ENCODE measurements at places on chromosomes 7 and 10.

- DNase-seq: peak; percentile 39
Observed at GRCh38 chr10:95694665-95695064, 938 bp upstream of the TCTN3 start.

DNA sequence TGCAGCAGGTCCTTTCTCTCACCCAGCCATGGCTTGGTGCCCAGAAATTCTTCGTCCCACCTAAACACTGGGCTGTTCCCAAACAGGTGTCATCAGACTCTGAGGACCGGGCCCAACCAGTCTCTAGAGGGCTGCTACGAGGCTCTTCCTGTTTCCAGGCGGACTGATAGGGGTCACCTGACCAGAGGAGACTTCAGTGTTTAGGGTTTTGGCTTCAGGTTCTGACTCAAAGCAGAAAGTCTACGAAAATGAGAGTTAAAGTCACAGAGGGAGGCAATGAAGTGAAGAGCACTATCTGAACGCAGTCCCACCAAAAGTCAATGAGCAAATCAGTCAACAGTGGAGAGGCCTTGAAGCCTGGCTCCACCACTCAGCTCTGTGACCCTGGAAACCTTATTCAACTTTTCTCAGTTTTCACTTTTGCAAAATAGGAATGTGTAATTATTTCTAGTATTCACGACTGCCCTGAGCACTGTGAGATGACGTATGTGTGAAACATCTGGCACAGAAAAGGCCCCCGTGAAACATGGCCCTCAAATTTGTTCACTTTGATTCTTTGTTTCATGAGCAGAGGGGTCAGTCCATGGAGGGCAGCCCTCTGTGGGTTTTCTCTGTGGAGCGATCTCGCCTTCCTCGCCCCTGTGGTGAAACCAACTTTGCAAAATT lies 189.9 kb upstream of the PDE1C start:
- no peak for DNase-seq

GRCh38 chr10:9222917-9223316 lies 1168.4 kb downstream of the GATA3 start:
- DNase-seq: no peak

- DNase-seq: no peak
Observed at GRCh38 chr10:131825150-131825848, 75.5 kb upstream of the PPP2R2D start.

DNA sequence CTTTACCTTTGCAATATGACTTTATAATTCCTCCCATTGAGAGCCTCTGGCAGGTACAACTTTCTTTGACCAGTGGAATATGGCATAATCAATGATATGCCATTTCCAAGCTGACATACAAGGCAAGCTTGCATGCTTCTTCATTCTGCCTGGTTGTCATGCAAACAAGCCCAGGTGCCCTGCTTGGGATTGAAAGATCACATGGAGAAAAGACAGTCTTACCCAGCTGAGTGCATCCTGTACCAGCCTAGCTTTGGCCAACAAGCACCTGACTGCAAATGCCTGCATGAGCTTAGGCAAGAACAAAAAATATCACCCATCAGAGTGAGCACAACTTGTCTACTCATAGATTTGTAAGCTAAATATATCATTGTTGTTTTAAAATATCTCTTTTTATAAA lies 82.9 kb upstream of the KCND2 start:
- DNase-seq: no peak

DNA sequence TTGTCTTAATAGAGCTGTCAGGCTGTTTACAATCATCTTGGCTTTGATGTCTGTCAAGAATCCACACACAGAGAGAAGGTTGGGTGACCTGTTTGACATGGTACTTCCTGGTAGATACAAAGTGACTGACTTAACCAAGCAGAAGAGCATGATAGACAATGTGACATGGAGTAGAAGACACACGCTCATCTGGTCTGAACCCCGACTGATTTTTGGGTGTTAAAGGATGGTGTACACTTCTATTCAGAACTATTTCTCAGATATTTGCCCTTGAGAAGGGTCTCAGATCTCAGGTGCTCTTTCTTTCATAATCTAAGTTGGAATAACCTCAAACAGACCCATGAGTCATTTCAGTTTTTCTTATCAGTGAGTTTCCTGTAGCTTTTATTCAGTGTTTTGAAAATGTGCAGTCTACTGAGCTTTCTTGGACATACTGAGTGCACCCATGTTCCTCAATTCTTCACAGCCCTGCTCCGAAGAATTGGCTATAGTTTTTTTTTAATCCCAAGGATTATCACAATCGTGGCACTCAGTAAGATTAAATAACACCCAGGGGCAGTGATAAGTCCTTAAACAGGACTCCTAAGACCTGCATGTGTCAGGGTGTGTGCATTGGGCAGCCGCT lies 46.4 kb upstream of the NXPH1 start:
- DNase-seq: no peak

- no peak for DNase-seq
Observed at GRCh38 chr10:5589661-5590511, 65.1 kb downstream of the CALML3 start.

- no peak for DNase-seq
Observed at GRCh38 chr10:44853148-44853734, 57.9 kb upstream of the TMEM72 start.

- DNase-seq: no peak
Observed at GRCh38 chr10:25505466-25505865, 330.7 kb downstream of the GPR158 start.

DNA sequence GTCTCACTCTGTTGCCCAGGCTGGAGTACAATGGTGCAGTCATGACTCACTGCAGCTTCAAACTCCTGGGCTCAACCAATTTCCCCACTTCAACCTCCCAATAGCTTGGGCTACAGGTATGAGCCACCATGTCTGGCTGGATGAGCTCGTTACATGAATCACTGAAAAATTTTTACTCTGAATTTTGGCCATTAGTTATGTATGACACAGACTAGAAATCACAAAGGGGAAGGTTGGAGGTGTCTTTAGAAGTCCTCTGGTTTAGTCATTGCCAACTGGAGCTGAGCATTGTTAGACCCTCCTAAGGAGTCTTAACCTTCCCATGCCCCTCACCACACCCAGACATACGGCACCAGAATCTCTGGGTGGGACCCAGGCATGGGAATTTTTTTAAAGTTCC lies 34.7 kb downstream of the SVIL start:
- no peak for DNase-seq

- DNase-seq: no peak
Observed at GRCh38 chr10:116049158-116049973, 223.6 kb downstream of the GFRA1 start.

DNA sequence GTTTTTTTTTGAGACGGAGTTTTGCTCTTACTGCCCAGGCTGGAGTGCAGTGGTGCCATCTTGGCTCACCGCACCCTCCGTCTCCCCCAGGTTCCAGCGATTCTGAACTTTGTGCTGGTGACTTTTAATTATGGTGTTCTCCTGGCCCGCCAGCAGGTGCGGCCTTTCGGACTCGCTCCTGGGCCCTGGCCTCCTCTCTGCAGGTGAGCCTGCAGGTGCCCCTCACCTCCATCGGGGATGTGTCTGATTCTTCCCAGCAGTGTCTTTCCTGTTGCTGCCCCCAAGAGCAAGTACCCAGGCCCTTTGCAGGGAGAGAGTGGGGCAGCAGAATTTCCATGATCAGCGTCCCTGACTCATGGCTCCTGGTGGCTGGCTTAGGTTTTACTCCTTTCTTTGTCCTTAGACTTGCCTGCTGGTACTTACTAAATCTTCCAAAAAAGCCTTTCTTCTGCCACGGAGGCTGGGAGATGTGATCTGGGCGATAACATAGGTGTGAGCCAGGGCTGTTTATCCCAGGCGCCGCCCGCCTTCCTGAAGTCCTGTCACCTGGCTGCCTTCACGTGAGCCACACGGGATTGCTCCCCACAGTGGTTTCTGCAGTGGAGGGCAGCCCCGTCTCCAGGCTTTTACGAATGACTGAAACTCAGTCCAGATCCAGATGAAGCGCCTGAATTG lies 10.7 kb downstream of the WIPI2 start:
- no peak for DNase-seq

DNA sequence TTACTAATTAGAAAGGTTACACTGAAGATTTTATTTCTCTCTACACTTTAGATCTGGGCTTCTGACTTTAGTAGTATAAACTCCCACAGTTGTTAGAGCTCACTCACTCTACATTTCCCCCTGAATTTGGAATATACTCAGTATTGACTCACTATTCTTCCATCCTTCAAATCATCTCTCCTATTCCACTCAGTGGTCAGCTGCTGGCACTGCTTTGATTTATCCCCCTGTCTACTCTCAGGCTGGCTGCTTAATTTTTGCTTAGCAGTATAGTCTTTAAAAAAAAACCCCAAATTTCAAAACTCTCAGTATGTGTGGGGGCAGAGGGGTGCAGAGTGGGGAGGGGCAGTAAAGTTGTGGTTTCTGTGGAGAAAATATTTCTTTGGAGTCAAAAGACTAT lies 68.9 kb downstream of the CDK6 start:
- DNase-seq: no peak

GRCh38 chr10:125233726-125234125 lies 73.4 kb upstream of the CTBP2 start:
- no peak for DNase-seq

GRCh38 chr7:128209229-128210035 lies 31.6 kb upstream of the LEP start:
- DNase-seq: peak; percentile 73

- no peak for DNase-seq
Observed at GRCh38 chr7:47809387-47809786, 138.9 kb downstream of the PKD1L1 start.

GRCh38 chr10:36736311-36736710 lies 389.1 kb upstream of the ANKRD30A start:
- DNase-seq: no peak

- DNase-seq: no peak
Observed at GRCh38 chr7:92837000-92837749, 802 bp upstream of the CDK6 start.

GRCh38 chr7:94823947-94824346 lies 83.4 kb upstream of the PPP1R9A start:
- no peak for DNase-seq

DNA sequence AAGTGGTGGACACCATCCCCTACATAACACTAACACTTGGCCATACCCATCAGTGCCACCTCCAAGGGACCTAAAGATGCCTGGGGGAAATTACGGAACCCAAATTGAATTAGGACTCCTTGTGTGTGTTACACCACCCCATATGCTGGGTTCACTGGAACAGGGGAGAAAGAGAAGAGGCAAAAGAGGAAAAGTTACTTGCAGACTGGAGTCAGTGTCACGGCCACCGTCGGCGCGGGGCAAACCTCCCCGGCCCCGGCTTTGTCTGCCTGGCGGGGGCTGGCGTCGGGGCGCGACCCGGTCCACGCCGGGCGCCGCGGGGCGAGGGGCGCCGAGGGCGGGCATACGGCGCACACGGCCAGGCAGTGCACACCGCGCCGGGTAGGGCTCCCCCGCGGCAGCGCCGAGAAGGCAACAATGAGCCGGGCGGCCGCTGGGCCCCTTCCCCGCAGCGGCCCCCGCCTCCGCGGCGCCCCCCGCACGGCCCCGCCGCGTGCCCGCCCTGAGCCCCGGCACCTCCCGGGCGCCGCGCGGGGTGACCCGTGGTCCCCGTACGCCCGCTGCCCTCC lies 171.1 kb downstream of the FAM107B start:
- DNase-seq: no peak

GRCh38 chr7:117146059-117146458 lies 176.8 kb downstream of the WNT2 start:
- no peak for DNase-seq

DNA sequence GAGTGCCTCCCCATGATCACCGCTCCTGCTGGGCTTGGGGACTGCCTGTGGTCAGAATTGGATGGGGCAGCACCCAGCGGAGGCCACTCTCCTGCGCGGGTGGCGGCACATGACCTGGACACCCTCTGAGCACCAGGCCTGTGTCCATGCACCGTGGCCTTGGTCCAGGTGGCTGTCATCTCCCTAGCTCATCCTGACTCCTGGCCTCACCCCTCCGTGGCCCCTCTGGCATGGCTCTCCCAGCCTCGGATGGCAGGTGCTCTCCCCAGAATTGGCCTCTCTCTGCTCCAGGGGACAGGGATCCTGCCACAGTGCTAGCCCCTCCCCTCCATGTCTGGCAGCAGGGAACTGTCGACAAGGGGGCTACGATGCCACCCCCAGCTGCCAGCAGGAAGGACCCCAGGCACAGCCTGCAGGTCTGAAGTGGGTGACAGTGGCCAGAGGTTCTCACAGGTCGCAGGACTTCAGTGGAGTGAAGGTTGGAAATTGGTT lies 37.2 kb upstream of the BTBD16 start:
- no peak for DNase-seq

DNA sequence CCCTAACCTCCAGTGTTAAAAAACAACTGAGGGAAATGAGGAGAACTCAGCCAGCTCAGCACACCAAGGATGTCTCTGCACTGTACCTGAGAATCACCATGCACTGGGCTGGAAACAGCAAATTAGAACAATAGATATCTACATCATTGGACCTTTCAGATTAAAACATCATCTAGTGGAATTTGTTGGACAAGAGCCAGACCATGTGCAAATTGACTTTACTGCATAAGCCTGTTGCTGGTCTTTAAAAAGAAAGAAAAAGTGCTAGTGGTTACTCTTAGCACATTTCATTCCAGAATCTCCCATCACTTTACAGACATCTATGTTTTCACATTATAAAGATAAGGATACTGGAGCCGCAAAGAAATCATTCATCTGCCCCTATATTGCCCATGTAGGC lies 75.4 kb downstream of the FGFR2 start:
- DNase-seq: no peak

DNA sequence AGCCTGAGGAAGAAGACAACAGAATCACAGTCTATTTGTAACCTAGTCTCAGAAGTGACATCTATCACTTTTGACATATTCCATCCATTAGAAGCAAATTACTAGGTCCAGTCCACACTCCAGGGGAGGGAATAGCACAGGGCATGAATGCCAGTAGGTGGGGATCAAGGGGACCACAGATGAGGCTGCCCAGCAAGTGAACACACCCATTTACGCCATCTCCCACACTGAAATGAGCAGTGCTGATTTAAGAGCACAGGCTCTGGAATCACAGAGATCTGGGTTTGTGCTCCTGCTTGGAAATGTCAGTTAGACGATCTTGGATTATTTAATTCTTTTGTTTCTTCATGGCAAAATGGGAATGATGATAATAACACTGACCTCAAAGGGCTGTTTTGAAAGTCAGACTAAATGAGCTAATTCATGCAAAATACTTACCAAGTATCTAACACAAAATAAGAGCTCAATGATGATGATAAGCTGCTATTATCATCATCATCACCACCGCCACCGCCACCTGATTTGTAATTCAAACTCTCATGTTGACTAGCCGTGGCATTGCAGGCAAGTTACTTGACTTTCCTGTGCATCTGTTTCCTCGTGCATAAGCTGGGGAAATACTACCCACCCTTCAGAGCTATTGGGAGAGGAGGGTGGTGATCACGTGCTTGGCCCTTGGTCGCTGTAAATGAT lies 138.9 kb upstream of the KLF14 start:
- no peak for DNase-seq

DNA sequence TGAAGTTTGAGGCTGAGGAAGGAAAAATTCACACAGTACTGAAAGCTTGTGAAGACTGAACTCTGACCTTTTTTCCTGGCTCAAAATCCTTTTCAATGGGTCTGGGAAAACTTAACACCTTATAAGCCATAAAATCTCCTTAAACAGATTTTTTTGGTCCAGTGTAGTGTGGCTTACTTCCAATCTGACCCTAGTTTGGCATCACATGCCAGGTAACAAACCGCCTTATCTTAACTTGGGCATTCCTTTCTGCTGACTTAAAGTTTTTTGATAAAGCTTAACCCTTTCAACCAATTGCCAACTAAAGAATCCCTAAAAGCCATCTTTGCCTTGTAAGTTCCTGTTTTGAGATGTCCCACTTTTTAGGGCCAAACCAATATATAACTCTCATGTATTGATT lies 13.2 kb upstream of the ITPRID1 start:
- DNase-seq: no peak

GRCh38 chr7:85286446-85286845 lies 99.6 kb upstream of the SEMA3D start:
- no peak for DNase-seq

Data from CD4-positive, alpha-beta T cell (primary cell).